ENCODE measurements at places on chromosomes 1 and 21.

DNA sequence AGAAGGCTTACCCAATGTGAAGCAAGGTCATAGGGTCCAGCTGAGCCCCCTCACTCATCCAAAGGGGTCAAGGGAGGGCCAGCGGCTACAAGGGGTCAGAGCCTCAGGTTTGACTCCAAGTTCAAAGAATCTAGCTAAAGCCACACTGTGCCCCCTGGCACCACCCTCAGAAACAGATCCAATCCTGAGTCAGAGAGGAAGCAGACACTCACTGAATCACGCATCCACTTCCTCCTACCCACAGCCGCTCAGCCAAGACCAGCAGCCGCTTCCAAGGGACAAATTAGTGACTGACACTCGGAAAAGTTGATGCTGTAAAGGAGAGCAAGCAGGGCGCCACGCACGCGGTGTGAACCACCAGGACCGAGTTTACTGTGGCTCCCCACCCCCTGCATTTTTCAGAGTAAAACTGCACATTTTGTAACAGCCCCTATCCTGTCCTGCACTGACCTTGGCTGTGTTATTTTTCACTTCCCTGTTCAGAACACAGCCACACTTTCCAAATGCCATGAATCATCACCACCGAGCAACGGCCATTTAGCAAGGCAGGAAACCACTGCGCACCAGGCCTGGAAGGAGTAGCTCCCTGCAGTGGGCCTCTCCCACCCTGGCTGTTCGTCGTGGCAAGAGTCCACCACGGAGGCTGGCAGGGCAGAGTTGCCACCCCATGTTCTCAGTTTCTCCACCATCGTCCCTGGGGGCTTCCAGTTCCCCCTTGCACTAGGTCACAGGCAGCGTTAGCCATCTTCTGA is 147.8 kb downstream of the TOMM20 start:
- DNase-seq: peak; percentile 69

- DNase-seq: no peak
Observed at GRCh38 chr1:36390411-36390810, 4.7 kb upstream of the STK40 start.

GRCh38 chr1:71223641-71224340 is 143.0 kb upstream of the ZRANB2 start:
- no peak for DNase-seq

- DNase-seq: no peak
Observed at GRCh38 chr1:31143455-31143854, 77.9 kb upstream of the PUM1 start.

- no peak for DNase-seq
Observed at GRCh38 chr1:70706381-70707037, 295.4 kb downstream of the CTH start.

- DNase-seq: peak; percentile 65
Observed at GRCh38 chr1:11967028-11967547, 13.2 kb upstream of the MFN2 start.

- DNase-seq: no peak
Observed at GRCh38 chr1:169107603-169108208, 1.2 kb downstream of the ATP1B1 start.

DNA sequence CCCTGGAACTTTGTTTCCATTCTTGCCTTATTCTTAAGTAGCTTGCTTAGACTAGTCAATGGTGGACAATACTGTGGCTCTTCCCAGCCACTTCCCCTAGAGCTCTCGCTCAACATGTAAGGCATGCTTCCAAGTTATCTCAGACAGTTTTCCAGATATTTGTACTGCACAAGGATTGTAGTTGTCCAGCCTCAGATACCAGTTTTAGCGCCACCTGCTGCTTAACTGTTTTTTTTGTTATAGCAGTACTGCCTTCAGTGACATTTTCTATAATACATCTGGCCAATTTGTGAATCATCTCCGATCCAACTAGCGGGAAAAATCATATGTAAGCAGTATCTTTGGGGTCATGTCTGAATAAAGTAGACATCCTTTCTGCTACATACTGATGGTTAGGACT is 346.7 kb upstream of the ADGRL4 start:
- no peak for DNase-seq

- no peak for DNase-seq
Observed at GRCh38 chr1:198678301-198678836, 39.5 kb downstream of the PTPRC start.

- DNase-seq: no peak
Observed at GRCh38 chr1:17636612-17637011, 97.1 kb downstream of the ARHGEF10L start.

DNA sequence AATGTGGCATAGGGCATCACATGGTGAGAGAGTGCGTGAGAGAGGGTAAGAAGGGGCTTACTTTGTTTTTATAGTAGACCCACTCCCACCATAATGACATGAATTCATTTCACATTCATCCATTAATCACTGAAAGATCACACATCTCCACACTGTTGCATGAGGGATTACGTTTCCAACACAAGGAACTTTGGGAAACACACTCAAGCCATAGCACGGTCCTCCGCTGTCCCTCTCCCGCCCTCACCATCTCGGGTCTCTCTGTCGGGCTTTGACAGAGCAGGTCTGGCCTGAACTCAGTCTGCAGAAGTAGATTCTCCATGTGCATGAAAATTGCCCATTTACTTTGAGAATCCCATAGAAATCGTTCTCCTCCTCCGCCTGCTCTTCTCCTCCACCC is 312.2 kb downstream of the MATN1 start:
- no peak for DNase-seq

DNA sequence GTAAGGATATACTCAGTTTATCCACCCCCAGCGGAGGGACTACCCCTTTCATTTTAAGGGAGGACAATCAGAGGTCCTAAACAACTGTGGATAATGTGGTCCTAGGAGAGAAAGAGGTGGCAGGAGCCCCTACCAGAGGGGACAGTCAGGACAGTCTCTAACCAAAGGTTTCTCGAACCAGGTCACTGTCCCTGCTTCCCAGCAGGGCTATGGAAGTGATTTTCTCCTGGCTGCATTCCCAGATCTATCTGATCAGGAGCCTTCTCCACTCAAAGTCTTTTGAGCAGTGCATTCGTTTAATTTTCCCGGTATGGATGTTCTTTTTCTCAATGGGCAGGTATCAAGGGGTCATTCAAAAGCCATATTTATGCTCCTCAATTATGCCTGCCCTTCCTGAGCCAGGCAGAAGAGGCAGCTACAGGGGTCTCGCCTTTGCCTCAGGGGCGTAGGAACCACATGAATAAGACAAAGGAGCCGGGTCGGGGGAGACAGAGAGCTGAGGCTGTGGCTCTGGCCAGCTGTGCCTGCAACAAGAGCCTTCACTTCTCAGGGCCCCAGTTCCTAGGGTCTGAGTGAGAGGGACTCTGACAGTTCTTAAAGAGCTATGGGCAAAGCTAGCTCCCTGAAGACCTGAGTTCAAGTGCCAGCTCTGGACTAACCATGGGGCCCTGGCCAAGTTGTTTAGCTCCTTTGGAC is 62.5 kb upstream of the DMRTB1 start:
- no peak for DNase-seq

- no peak for DNase-seq
Observed at GRCh38 chr1:40432644-40433390, 17.5 kb upstream of the ZFP69B start.
